ENCODE measurements at places on chromosomes 2 and 18.

DNA sequence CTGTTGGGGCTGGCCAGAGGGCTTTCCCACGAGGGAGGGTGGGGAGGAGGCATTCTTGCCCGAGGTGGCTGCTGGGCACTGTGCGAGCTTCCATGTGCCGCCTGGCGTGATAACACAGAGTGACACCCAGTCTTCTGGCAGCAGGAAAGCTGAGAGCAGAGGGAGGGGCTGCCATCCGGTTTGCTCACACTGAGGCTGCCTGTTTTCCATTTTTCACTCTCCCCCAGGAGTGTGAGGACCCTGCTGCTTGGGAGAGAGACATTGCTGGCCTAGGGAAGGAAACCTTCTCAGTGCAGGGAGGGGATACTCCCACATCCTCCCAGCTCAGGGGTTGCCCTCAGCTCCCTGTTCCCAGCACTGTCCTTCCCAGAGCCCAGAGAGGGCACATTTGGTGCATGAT is 73.1 kb downstream of the INHBB start:
- no peak for DNase-seq

DNA sequence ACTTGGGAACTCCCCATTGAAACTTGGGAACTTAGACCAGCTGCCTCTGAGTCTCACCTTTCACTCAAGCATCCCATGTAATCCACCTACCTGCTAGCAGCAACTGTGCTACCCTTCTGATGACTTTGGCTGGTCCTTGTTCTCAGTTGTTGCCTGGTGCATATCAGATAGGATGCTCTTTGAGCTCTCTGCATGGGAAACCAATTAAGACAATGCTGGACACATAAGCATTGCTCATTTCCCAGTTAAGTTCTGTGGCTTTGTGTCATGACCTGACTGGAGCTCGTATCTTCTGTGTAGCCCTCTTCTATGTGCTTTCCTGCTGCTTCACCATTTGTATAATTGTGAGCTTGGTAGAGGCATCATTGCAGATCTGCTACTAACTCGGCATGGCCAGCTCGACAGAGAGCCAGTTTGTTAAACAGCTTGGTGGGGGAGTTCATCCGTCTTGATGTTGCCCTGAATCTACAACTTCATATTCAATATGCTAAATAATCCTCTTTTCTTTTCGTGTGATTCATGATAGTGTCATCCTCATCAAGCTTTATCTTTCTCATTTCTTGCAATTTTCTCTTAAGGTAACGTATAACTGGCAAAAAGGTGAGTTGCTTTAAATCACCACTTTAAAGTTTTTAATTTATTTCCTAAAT is 447.5 kb upstream of the SLC14A2 start:
- DNase-seq = no peak

- DNase-seq = no peak
These were observed 152.6 kb upstream of the TTC39C start for GRCh38 chr18:23861805-23862470.

- no peak for DNase-seq
These were observed 247.9 kb downstream of the TSN start for GRCh38 chr2:122003196-122003940.

- no peak for DNase-seq
These were observed 17.5 kb downstream of the SFTPB start for GRCh38 chr2:85650456-85650855.

DNA sequence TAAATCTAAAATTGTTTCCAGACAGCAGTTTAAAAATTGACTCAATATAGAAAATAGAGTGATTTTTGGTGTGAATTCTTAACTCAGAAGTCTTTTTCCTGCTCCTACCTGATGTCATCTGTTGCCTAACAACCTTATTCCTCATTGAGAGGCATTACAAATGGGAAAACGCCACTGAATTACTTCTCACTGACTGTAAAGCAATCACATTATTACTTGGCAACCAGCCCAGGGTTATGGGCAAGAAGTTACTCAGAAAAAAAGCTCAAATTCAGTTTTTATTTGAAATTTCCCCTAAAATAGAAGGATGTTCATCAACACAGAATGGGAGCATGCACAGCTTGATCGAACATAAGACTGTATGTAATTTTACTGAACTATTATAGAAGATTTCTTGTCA is 201.8 kb upstream of the GULP1 start:
- DNase-seq = no peak

DNA sequence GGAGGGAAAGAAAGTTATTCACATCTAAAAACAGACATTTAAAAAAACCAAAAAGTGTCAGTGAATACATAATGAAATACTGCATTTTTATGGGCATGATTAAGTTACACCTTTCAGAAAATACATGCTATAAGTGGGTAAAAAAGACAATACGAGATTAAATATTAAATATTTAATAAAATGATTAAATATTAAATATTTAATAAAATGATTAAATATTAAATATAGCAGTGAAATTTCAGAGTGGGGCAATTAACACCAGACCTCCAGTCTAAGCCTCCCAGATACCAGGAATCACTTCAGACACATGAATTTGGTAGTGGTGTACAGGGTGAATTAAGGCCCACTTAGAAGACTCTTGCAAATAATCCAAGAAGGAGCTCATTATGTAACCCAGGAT is 15.5 kb downstream of the RBM43 start:
- DNase-seq = no peak

DNA sequence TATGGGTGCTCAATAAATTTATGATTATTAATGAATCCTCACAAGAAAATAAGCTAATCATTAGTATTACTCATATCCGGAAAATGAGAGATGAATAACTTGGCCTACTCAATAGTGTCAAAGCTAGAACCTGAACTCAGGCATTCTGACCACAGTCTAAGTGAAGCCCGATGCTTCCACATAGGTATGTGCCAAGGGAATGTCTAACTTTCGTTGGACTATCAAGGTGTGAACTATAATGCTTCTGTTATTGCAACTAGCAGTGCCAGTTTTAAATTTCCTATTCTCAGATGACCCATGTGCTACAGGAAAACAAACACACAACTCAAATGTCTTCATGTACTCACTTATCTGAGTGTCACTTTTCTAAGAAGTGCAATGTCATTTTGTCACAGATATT is 1.8 kb downstream of the BARD1 start:
- peak; percentile 40 for DNase-seq

- DNase-seq = no peak
These were observed 85.6 kb downstream of the IKZF2 start for GRCh38 chr2:213065583-213066442.

GRCh38 chr2:237546040-237546875 is 20.1 kb upstream of the PRLH start:
- no peak for DNase-seq

DNA sequence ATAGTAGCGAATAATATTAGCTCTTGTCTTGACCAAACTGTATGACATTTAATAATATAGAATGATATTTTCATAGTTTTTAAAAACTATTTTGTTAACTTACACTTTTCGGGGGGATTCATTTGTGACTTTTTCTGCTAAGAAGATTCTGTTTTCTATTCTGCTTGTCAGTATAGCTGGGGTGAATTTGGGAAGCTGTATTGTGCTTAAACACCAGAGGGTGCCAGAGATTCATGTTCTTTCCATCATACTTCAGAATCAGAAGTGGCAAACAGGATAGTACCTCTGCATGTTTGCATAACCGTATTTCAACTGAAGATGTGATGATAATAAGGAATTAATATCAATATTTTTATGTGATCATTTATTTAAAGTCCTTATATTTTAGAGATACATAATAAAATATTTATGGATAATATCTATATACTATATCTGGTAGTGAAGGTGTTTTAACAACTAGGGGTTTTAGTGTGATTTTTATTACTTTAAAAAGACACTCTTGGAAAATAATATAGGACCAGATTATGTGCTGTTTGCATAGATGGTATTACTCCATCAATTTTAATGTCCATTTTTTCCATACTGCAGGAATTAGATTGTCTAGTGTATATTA is 81.0 kb downstream of the TAF4B start:
- DNase-seq = peak; percentile 71

DNA sequence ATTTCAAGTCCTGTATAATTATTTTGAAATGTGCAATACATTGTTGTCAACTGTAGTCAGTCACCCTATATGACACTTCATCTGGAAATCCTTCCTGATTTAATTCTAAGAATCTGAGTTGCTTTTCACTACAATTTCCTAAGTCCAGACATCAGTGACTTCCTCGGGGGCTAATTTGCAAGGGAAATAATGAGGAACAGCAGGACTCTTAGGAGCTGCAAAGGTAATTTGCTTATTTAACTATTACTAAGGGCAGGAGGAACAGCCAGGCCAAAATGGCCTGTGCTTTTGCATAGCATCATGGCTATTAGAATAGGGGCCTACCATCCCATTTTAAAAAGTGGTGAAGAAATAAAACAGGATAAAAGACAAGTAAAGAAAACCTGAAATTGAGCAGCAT is 178.8 kb downstream of the MC4R start:
- DNase-seq = no peak

DNA sequence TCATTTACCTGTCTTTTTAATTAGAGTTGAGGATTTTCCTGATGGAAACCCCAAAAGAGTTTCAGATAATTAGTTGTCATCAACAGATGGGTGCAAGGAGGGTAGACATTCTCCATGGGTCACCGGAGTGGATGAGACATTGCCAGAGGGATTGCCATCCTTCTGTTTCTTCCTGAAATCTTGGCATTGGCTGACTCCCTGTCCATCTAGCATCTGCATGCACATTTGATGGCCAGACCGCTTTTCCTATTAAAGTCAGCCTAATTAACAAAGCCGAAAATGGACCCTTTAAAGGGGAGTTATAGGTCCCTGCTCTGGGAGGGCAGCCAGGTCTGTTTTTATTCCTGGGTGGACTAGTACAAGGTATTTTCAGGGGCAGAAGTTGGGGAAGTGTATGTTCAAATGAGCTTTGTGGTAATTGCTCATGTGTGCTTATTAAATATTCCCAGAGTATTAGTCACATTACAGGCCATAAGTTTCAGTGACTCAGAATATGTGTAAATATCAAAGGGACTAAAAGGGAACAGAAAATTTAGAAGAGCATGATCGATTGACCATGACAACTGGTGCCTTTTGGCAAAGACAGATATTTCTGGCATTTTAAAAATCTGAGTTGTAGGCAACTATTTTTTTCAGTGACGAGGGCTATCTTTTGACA is 209.8 kb downstream of the PHLPP1 start:
- DNase-seq = no peak

DNA sequence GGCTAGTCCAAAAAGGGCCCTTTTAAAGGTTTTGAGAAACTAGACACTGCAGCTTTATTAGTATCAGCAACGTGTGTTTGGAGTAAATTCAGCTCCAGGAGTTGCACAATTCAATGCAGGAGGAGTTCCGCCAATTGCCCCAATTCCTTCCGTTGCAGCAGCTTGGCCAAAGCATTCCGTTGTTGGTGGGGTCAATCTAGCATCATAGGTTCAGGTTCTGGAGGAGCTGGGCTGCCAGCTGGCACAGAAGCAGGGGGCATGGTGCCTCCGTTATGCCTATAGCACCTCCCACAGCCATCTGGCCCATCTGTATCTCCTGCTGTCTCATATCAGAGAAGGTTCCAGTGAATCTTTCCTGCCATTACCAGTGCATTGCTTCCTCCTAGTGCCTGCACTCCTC is 55.4 kb downstream of the REL start:
- DNase-seq = no peak

DNA sequence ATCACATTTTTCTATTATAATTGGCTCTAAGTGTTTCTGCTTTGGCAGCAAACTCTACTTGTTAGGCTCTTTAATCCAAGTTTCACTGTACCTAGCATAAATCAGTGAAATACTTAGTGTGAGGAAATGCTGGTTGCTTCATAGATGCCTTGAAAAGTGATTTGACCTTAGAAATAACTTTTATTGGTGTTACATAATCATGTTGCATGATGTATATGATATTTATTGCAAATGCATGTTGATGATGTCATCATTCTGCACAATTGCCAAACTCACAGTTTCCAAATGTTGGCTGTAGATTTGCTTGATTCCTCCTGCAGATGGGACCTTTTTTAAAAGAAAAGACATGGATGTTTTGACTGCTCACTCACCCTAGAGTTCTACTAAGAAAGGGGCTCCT is 137.6 kb upstream of the BCL2L11 start:
- DNase-seq = peak; percentile 2

DNA sequence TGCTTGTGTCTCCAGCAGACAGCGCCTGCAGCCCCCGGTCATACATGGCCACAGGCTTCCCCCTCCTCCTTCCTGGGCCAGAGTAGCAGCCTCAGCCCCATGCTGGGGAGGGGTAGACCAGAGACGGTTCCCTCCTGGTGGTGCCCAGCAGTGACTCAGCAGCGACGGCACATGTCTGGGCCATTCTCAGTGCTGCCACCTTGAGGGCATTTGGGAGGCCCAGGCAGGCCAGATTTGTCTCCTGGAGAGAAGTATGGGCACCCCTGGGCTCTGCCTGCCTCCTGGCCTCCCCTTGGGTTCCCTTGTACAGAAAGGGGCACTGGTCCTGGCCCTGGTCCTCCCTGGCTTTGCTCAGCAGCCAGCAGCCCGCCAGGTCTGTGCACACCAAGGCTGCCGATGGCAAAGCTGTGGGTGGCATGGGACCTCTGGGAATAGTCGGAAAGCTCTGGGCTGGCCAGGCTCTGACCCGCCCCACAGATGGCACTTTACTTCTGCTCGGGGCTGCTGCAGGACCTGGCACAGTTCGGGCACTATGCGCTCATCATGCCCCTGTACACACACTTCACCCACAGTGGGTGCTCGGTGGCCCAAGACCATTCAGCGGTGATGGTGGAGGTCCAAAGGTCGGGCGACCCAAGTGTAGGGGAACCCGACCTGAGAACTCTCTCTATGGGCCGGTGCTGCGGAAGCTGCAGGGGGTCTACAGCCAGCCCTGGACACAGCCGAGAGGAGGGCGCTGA is 11.4 kb upstream of the ALPI start:
- DNase-seq = peak; percentile 56

GRCh38 chr2:131029812-131030211 is 63.4 kb downstream of the FAM168B start:
- no peak for DNase-seq

- DNase-seq = no peak
These were observed 83.5 kb upstream of the SERPINE2 start for GRCh38 chr2:224122542-224122941.

- DNase-seq = no peak
These were observed 73.3 kb upstream of the TFCP2L1 start for GRCh38 chr2:121358291-121358690.

- no peak for DNase-seq
These were observed 192.6 kb upstream of the ID2 start for GRCh38 chr2:8489221-8489620.

DNA sequence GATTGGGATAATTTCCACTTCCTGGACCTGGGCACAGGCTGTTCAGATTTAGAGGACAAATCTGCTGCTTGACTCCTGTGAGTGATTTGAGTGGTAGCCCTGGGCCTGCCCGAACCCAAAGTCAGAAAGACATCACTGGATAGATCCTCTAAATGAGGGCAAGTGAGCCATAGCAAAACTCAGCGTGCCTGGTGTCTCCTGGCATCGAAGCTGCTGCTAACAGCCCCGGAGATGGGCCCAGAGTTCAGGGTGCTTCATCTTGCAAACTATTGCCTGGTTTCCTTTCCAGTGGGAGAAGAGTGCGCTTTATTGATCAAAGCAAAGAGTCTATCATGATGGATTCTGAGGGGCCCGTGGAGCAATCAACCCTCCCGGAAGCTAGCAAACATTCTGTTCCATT is 153.1 kb upstream of the KLHL29 start:
- no peak for DNase-seq

- DNase-seq = no peak
These were observed 75.1 kb upstream of the TWIST2 start for GRCh38 chr2:238772635-238773297.

- DNase-seq = no peak
These were observed 327.2 kb downstream of the SATB2 start for GRCh38 chr2:199130501-199130900.

GRCh38 chr2:129103936-129104878 is 785.5 kb upstream of the HS6ST1 start:
- DNase-seq = no peak

Measured in erythroblast (primary cell).